M059J (cell line): ENCODE measurements at places on chromosomes 5 and 9. TPM values are rescaled to one million over a fixed set of nuclear protein-coding genes. Genes with fewer than 3 reads are reported as not detected.

GRCh38 chr5:124492444-124493224 lies 253.8 kb downstream of the ZNF608 start:
- DNase-seq, result no peak

DNA sequence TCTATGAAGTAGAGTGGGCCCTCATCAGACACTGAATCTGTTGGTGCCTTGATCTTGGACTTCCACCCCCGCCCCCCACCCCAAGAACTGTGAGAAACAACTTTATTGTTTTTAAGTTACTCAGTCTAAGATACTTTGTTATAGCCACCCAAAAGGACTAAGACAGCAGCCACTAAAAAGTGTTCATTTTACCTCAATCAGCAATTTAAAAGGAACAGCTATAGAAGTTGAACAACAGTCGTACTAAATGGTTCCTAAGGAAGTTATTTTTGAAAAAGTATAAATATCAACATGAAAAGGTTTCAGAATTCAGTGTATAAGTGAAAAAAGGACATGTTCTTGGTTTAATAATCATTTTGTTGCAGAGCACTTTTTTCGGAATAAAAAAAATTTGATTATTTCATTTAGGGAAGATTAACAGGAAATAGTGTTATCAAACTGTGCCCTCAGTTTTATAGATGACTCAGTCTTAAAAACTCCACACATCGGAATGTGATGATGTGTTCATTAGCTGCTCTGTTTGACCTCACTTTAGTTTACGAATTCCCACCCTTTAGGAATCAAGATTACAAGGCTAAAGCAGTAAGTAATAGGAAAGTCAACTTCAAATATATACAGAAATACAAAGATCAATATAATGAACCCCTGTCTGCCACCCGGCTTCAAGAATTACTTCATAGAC lies 71.2 kb downstream of the MTAP start:
- peak; percentile 89 for DNase-seq

NMUR2 gene
- not detected in 2 replicates for total RNA-seq

DNA sequence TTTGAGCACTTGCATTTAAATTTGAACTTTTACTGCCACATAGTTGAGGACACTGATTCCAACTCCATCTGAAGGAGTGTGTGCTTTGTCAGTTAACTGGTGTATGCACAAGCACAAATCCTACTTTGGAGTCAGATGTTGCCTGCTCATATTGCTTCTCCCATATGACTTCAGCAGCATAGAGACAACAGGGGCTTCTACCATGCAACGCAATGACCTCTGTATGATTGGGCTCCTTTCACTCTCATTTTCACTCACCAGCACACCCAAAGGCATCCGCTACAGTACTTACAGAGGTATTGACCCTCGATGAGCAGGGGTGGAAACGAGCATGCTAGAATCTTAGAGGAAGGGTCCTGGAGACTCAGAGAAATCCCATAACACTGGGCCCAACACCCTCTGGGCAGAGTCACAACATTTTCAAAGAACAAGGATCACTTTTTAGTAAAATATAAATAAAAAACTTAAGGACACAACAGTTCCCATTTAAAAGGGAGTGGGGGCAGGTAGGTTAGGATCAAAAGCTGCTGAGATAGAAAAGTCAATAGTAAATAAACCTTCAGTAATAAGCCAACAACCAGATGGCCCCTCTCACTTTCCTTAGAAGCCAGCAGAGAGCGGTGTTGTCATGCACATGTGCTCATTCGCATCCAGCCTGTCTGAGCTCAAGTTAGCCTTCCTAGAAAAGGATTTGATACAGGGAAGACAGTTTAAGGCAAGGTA lies 203.8 kb downstream of the SNCAIP start:
- peak; percentile 62 for DNase-seq

- DNase-seq, result peak; percentile 60
Observed at GRCh38 chr5:16726538-16726946, 109.7 kb upstream of the RETREG1 start.

GRCh38 chr5:95649842-95650620 lies 3.5 kb downstream of the RFESD start:
- DNase-seq, result no peak

GRCh38 chr5:139394123-139394653 lies 716 bp downstream of the PROB1 start:
- no peak for DNase-seq

PAEP gene
- not detected in 2 replicates for total RNA-seq

GRCh38 chr5:180343110-180343830 lies 9.9 kb downstream of the GFPT2 start:
- peak; percentile 52 for DNase-seq
